Kidney glomerular epithelial cell (primary cell): ENCODE measurements at places on chromosomes 13 and 19.
A peak's percentile ranks its signal among the peaks of the same experiment; 100 is the strongest.

DNA sequence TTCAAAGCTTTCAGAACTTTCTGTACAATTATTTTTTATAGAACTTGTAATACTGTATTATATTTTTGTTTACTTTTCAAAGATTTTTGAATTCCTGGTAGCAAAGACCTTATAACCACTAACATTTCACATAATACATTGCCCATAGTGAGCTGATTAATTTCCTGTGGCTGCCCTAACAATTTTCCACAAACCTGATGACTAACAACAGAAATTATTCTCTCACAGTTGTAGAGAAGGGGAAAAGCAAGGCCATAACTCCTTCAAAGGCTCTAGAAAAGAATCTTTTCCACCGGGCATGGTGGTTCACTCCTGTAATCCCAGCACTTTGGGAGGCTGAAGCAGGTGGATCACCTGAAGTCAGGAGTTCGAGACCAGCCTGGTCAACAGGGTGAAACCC, 19.1 kb downstream of the KLF12 start:
- peak; percentile 9 for DNase-seq

- DNase-seq: no peak
These were observed 443 bp downstream of the TBXA2R start for GRCh38 chr19:3606174-3606689.

DNA sequence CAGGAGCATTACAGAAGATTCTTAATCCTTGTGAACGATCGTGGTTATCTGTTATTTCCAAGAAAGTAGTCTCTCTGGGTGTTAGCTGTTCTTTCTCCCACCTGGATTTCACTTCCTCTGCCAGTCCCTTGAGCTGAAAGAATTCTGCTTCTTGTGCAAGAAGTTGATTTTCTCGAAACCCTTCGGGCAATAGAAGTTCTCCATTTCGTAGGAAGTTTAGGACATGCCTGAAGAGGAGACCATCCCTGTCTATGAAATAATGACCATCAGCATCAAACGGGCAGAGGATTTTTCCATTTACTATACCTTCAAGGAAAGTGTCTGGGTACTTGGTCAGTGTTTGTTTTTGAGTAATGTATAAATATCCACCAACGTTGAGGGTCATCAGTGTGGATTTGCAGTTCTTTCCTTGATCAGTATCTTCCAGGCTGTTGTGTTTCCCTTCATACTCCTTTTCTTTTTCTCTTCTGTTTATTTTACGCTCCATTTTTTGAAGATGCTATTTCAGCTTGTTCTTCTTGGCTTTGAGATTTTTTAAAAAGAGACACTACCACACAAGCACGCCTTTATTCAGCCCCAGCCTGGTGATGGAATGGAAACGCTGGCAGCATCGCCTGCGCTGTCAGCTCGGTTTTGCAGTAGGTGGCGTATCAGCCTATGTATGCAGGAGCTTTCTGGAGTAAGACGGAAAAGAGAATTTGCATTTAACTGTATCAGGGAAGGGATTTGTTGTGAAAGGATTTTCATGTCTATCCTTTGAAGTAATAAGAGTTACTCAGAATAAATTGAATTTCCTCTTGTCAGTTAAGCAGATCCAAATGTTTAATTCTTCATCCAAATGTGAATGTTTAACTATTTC, 6.5 kb downstream of the KCTD4 start:
- peak; percentile 74 for DNase-seq

- DNase-seq: no peak
These were observed 21.9 kb downstream of the MIR17HG start for GRCh38 chr13:91369441-91369831.

DNA sequence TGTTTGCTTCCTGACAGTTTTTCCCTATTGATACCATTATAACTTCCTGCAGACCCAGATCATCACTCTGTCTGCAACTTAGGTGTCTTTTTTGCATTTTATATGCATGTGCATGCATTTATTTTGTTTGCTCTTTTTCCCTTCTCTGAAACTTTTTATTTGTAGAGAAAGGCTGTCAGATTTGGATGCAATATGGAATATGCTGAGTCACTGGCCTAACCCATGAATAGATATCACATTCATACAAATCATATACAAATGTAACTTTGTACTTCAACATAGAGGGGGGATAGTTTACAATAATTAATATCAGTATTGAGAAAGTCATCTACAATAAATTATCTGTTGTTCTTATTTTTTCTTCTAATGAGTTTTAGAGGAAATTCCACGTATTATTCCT, 1465.0 kb downstream of the EFNB2 start:
- no peak for DNase-seq

DNA sequence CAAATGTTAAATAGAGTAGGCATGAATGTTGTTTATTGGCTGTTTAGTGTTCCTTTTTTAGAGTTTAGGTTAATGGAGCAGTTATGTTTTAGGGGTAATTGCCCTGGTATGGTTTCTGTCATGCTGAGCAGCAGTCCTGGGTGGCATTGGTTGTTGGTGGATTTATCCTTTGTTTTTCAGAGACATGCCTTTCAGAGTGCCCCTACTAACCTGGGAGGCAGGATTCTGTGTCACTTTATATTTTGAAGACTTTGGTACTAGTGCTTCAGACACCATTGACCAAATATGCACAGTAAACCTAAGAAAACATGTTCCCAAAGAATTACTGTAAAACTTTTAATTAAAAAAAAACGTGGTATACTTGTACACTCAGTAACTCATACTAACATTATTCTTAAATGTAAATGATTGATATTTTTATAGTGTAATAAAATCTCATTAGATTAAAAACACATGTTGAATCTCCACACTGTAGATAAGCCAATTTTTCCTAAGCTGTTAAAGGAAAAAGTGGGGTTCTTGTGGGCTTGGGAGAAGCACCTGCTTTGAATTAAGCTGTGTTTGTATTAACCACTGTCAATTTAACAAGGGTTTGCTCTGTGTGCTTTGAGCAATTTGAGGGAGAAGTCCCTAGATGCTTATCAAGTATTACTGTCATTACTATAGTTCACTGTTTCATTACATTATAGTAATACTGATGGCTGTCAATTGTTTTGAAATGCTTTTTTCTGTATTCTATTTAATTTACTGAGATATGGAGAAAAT, 133.2 kb downstream of the LMO7 start:
- no peak for DNase-seq

- DNase-seq: peak; percentile 16
These were observed 121.1 kb upstream of the MYO16 start for GRCh38 chr13:108508263-108508662.

DNA sequence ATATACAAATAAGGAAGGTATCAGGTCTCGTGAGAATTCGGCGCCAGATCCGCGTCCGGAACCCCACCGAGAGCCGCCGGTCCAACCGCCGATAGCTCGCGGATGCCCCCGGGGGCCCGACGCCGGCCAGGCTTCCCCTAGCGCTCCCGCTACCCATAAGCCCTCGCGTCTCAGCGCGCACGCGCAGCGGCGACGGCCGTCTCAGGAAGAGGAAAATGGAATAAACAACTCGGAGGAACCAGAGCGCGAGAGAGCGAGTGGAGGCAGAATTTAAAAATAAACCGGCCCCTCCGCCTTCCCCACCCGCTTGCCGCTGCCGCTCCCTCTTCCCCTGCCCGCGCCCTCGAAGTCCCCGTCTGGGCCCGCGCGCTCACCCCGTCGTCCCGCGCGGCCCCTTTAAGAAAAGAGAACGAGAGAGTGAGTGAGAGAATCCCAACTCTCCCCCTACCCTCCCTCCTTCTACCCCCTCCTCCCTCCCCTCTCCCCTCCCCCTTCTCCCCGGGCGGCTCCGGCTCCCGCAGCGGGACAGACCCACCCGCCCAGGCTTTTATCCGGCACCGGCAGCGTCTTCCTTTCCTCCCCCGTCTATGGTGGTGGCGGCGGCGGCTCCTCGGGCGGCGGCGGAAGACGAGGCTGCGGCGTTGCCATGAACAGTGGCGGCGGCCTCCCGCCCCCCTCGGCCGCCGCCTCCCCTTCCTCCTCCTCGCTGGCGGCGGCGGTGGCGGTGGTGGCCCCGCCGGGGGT, at the start of gene PAN3:
TSS of gene PAN3 (plus strand) at position 534 of the 744 bp plus-strand sequence. CDS start at position 647, 113 bp downstream.
- peak; percentile 68 for DNase-seq

GRCh38 chr13:101767131-101767530, 314.7 kb downstream of the ITGBL1 start:
- no peak for DNase-seq

DNA sequence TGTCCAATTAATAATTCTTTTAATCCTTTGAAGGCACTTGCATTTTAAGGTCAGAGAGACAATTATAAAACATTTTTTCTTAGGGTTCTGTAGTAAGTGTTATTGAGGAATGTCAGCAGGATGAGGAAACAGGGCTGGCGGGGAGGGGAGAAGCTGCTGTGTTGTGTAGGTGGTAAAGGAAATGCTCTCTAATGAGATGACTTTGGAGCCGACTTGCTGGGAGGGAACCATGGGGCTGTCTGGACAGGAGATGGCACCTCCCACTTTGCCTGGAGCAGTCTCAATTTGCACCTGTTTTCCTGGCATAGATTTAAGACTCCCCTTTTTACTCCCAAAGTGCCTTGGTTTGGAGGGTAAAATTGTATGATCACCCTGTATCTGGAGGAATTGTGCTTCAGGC, 230.4 kb downstream of the ATP8A2 start:
- DNase-seq: no peak

DNA sequence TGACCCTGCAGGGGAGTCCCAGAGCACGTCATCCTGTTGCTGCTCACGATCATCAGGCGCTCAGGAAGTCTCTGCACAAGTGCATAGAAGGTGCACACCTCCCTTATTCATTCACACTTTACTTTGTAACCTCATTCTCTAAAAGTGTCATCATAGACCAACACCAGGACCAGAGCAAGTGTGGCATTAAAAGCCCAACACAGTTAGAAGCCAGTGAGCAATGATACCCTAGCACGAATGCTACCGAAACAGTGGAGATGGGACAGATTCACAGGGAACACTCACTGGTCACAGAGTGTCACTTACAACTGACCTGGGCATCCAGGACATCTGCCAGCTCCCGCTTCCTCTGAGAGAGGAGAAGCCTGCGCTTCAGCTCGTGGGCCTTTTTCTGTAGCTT, 17.0 kb downstream of the HAUS8 start:
- no peak for DNase-seq

DNA sequence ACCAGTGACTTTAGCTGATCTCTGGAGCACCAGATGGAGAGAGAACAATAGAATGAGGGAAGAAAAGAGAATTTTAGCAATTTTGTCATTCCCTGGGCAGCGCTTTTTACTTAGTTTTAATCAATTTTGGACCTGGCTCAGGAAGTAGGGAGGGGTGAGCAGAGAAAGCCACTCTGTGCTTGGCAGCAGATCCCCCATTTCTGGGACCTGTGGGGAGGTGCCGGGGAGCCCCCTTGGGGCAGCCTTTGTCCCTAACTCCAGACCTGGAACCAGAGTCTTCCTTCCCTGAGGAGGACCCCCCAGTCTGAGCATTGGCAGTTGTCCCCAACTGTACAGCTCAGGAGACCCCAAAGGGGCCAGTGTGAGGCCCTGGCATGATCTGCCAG, 10.5 kb downstream of the LYL1 start:
- no peak for DNase-seq

DNA sequence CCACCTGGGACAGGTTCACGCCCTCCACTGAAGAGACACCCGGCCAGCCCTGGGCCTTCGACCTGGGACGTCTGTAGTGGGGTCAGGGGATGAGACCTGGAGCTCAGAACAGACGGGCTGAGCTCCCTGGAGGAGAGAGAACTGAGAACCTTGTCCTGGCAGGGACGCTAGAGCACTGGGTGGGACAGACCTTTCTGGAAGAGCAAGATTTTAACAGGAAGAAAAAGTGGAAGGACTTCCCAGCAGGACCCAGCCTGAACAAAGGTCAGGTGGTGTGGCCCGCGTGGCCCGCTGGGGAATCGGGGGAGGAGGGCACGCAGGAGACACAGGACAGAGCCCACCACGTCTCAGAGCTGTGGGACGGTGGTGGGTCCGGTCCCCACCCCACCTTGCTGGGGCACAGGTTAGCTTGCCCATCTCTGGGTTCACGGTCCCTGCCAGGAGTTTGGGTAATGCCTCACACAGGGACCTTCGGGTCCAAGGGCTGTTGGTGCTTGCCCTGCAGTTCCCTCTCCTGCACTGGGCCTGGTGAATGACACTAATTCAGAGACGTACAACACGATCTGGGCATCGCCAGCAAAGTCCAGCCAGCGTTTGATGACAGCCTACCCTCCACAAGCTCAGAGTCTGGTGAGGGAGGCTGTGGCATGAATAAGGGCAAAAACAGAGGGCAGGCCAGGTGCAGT, 1.2 kb upstream of the EFNA2 start:
- no peak for DNase-seq

DNA sequence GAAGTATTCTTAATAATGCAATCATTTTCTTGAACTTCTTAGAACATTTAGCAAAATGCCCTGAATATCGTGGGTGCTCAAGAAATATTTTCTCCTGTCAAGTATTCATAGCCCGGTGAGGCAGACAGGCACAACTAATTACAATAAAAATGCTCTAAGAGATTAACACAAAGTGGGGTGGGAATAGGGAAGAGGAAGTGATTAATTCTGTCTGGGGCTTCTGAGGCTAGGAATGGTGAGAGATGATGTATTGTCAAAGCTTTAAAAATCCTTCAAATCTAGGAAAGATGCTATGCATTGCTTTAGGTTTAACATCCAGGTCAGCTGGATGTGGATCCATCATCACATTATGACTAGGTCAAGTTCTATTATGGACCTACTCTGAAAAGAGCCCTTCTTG, 66.9 kb upstream of the POSTN start:
- DNase-seq: no peak

- peak; percentile 77 for DNase-seq
These were observed 350.5 kb downstream of the KCNRG start for GRCh38 chr13:50365408-50366391.

- no peak for DNase-seq
These were observed 186.1 kb downstream of the GPC6 start for GRCh38 chr13:93412676-93413075.

GRCh38 chr13:110475117-110475516, 86.4 kb downstream of the RAB20 start:
- DNase-seq: no peak

GRCh38 chr13:97492257-97492656, 58.3 kb downstream of the RAP2A start:
- no peak for DNase-seq

GRCh38 chr19:8355631-8356402, 8.1 kb upstream of the ANGPTL4 start:
- DNase-seq: peak; percentile 97

DNA sequence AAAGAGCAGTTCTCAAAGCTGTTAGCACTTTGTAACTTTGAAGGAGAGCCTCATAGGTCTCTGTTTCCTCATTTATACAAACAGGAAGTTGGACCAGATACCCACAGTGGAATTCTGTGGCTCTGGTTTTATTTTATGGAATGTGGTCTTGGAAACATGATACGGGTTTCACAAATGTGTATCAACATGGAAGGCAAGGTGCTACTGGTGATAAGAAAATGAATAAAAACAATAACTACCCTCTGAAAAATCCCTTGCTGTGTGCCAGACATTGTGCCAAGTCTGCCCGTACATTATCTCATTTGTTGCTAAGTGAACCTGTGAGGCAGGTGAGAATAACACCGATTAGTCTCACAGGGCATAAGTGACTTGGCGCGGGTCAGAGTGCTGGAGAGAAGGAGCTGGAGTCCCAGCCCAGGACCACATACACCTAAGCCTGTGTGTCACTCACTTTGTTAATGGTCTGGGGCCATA, 45.0 kb upstream of the RNF113B start:
- peak; percentile 34 for DNase-seq
